ENCODE measurements at places on chromosomes 12 and 14. TPM values are rescaled to one million over a fixed set of nuclear protein-coding genes. Genes with fewer than 3 reads are reported as not detected.

The LIN52 gene
- 3.8 TPM for polyA plus RNA-seq

The GLI1 gene
- 0.23 TPM for polyA plus RNA-seq

The AKAP5 gene
- polyA plus RNA-seq = 0.07 TPM

The GOLT1B gene
- polyA plus RNA-seq = 18.0 TPM

The TCL1B gene
- not detected for polyA plus RNA-seq

Measured in liver (tissue), 10 donors.